ENCODE measurements at places on chromosomes 16 and 17.

DNA sequence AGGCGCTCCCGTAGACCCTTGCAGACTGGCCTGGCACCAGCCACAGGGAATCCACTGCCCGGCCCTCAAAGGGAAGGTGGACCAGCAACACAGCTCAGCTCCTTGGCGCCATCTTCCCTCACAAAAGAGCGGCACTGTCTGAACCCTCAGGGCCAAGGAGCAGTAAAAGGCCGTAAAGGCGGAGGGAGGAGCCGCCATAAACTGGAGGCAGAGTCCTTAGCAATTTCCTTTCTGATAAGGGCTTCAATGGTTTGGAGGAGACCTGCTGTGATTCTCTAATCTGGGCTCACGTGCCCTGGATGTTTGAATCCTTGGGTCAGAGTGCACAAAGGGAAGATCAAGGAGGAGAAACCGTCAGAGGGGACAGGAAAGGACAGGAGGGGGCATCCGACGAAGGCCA lies 15.5 kb upstream of the AXIN2 start:
- no peak for DNase-seq

- DNase-seq, result no peak
Observed at GRCh38 chr16:8673611-8674412, 605 bp upstream of the ABAT start.

GRCh38 chr16:51276336-51276735 lies 125.3 kb upstream of the SALL1 start:
- DNase-seq, result peak; percentile 32

GRCh38 chr16:89052890-89053724 lies 40.5 kb upstream of the ACSF3 start:
- DNase-seq, result no peak

DNA sequence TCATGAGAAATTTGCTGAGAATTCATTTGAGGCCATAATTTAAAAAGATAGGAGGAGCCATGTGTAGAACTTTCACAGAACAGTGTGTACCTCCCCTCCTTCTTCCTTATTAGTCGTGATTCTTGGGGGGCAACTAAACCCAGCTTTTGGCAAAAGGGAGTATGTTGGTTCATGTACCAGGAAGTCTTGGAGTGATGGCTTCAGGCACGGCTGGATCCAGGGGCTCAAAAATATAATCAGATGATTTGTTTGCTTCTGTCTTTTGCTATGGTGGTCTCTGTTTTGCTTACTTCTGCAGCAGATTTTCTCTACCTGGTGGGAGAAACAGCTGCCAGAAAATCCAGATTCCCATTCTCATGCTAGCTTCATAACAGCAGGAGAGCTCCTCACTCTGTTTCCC lies 629.9 kb downstream of the MAF start:
- no peak for DNase-seq

DNA sequence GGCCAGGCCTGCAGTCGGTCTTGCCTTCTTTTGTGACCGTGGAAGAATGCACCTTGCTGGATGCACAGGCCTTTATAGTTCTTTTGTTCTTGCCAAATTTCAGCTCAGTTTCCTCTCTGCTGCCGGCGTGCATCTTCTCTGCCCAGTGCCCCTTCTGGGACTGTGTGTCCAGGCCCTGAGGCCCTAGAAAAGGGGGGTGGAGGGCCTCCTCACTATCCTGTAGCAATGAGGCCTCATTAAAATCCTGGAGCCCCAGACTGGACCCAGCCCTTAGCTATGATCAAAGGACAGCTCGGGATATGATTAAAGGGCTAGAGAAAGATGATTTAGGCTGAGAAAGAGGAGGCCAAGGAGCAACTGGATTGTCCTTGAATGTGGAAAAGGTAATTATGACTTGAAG lies 229.8 kb downstream of the SEC14L1 start:
- DNase-seq, result no peak

DNA sequence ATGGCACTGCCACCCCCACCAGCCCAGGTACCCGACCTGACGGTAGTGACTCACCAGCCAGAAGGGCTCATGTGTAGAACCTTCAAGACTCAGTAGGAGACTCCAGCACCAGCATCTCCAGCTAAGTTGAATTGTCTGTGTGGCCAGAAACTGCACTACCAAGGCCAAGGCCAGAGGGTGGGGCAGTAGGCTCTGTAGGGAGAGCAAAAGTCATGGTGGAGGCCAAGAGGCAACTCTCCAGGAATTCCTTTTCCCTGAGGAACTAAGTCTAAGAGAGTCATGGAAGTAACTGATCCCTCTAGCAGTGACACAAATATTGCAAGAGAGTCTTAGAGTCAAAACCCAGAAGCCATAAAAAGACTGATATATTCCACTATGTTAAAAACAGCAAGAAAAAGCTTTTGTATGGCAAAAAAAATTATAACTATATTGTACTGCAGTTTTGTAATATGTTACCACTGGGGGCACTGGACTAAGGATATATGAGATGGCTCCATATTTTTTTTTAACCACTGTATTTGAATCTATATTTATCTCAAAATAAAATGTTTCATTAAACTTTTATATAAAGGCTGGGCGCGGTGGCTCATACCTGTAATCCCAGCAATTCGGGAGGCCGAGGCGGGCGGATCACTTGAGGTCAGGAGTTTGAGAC lies 30.2 kb upstream of the GUCY2D start:
- DNase-seq, result peak; percentile 47

DNA sequence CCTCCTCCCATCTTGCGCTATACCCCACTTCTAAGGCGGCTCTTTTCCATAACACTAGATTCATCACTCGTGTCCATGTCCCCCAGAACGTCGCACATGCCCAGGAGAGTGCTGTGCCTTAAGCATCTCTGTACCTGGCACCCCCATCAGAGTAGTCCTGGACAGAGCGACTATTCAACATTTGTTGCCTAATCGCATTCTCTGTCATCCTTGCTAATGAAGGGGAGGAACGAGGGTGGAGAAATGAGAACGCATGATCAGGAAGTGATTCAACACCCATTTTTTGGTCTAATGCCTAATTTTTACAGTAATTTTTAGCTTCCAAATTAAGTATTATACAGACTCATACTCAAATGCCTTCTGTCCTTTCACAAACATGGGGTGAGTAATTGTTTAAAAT lies 53.2 kb downstream of the SLC39A11 start:
- no peak for DNase-seq

GRCh38 chr16:53043428-53043831 lies 9.3 kb downstream of the CHD9NB start:
- DNase-seq, result no peak

- no peak for DNase-seq
Observed at GRCh38 chr16:72834499-72834898, 213.4 kb downstream of the ZFHX3 start.

GRCh38 chr16:89410794-89411309 lies 79.5 kb downstream of the ANKRD11 start:
- no peak for DNase-seq

DNA sequence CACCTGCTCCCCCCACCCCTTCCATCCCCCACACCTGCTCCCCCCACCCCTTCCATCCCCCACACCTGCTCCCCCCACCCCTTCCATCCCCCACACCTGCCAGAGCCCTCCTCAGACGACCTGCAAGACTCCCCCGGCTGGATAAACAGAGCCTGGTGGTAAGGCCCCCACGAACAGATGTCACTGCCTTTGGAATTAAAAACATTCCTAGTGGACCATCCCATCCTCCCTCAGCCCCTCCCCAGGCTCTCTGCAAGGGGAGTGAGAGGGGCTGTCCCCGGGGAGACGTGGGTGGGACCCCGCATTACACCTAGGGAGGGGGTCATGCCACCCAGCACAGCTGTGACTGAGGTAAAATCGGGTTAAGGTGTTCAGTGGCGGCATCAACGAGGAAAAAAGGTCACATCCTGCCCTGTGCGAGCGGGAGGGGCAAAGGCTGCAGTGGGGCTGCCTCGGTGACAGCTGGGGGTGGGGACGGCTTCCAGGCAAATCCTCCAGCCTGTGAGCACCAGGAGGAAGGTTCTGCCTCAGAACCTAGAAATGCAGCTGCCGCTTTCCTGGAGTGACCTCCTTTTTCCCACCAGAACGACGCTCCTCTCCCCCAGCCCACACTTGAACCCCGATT lies 38.7 kb downstream of the TIMM22 start:
- DNase-seq, result no peak

DNA sequence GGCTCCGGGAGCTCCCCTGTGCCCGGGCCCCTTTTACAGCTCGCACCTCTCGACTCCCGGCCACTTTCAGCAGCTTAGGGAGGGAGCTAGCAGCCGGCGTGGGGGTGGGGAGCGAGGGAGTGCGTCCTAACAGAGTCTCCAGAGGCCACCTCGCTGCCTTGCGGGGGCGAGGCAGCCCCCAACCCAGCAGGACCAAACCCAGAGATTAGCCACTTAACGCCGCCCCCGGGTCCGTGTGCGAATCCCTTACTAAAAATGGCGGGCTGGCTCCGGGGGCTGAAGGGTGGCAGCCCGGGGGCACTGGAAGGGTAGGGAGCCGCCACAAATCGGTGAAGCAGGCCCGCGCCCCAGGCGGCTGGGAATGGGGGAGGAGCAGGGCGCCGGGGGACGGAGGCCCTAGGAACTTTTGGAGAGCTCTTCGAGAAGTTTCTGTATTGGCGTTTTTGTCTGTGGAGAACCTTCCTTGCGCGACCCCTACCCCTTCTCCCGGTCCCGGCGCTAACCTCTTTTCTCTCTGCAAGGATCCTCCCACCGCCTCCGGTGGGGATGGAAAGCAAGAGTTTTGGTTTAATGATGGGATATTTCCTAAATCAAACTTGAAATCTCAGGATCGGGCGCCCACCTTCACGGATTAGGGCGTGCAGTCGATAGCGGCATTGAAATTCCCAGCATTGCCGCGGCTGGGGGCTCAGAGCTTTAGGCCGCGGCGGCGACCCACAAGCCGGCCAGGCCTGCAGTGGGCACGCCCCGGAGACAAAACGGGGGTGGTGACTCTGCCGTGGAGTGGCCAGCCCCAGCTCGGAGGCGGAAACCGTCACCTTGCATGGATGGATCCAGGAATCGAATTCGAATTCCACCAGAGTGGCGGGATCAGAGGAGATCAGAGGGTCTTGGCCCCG lies 793 bp upstream of the IRX3 start:
- no peak for DNase-seq

- DNase-seq, result no peak
Observed at GRCh38 chr16:46843898-46844642, 13.1 kb upstream of the C16orf87 start.

GRCh38 chr16:78298986-78299385 lies 199.5 kb downstream of the WWOX start:
- DNase-seq, result no peak

All from RKO (cell line).